CD8-positive, alpha-beta memory T cell (primary cell): ENCODE measurements at places on chromosomes 3 and 15. TPM values are rescaled to one million over a fixed set of nuclear protein-coding genes. Genes with fewer than 3 reads are reported as not detected.
A peak's percentile ranks its signal among the peaks of the same experiment; 100 is the strongest.

ERICH6 gene
- total RNA-seq: not detected

NANOGP8 gene
- not detected for total RNA-seq

CRABP1 gene
- total RNA-seq: not detected

TLR9 gene
- 0.16 TPM for total RNA-seq

FGF7 gene
- total RNA-seq: not detected

SECISBP2L gene
- total RNA-seq: 27.2 TPM

GRCh38 chr3:61936344-61936937, 375.1 kb downstream of the PTPRG start:
- H3K27me3 ChIP-seq: no peaks in the 10 kb centered on the region
- no peak for DNase-seq
- H3K4me1 ChIP-seq: no peaks in the 10 kb centered on the region

DNA sequence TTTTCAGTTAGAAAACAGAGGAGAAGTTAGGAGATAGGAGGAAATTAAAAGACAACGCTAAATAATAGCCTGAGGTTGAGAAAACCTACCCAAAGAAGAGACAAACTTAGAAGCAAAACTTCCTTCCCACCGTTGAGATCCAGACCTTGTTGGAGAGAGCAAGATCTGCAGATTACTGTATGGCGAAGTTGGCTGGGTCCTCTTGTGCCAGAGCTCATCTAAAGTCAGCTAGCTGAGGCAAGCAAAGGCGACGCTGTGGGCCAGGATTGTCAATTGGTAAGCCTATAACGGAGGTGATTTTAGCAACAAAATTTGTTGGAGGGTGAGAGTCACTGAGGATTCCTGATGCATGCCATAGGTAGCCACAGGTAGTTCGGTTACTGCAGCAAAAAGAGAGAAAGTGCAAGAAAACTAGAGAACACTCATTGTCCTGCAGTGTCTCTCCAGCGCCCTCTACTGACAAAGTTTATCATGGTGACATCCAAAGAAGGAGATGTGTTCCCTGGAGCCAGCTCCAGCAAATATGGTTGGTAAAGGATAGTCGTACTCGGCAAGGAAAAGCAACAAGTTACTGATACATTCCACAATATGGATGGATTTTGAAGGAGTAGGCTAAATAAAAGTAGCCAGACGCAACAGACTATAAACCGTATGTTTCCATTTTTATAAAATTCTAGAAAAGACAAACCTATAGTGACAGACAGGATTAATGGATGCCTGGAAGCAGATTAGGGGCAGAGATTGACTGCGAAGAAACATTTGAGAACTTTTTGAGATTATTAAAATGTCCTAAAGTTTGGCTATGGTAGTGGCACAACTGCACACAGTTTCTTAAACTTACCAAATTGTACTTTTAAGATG, 9.8 kb upstream of the OR5K4 start:
- no peak for DNase-seq
- H3K27me3 ChIP-seq: no peaks in the 10 kb centered on the region
- no peaks in the 10 kb centered on the region for H3K4me1 ChIP-seq
- no peak overlapping the region for H3K4me3 ChIP-seq
- H3K27ac ChIP-seq: no peak overlapping the region

- H3K36me3 ChIP-seq: peaks cover 12% of the 10 kb centered on the region
- H3K27me3 ChIP-seq: no peaks in the 10 kb centered on the region
- H3K27ac ChIP-seq: peak overlapping the region; percentile 80
- H3K4me3 ChIP-seq: peak overlapping the region; percentile 93
- no peak for DNase-seq
Measured at GRCh38 chr15:74906067-74906449, 593 bp downstream of the FAM219B start.

DNA sequence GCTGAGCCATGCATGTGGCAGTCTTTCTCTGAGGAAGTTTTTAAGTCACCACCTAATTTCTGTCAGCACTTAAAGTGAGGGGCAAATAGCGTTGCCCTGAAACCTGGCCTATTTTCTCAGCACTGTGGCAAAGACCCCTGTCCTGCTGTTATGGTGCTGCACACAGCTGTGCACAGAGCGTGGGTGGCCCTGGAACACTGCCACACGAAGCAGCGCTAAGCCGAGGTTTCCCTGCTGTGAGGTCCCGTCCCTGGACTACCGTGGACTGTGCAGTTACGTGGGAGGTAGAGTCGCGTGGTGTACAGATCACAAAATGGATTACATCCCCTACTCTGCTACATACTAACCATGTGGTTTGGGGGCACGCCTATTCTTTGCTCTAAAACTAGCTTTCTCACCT, 101.6 kb upstream of the NR2E3 start:
- DNase-seq: no peak
- no peak overlapping the region for H3K27ac ChIP-seq
- H3K4me1 ChIP-seq: no peaks in the 10 kb centered on the region

DNA sequence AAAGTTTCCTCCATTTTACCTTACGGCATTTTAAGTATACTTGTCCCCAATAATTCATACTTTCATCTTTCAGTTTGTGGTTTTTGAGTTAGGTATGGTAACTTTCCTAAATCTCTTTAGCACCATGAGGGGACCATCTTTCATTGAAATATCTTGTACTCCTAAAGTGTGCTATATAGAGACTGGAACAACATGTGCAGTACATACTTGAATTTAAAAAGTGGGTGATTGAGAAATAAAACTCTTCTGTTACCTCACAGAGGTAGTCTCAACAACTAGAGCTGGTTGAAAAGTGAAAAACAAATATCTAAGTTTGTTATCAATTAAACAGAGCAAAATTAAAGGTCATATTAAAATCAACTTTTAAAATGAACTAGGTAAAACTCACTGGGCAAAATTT, 423.1 kb downstream of the ROBO2 start:
- H3K36me3 ChIP-seq: no peaks in the 10 kb centered on the region
- no peak overlapping the region for H3K27ac ChIP-seq
- DNase-seq: no peak
- no peaks in the 10 kb centered on the region for H3K4me1 ChIP-seq
- no peaks in the 10 kb centered on the region for H3K27me3 ChIP-seq

DNA sequence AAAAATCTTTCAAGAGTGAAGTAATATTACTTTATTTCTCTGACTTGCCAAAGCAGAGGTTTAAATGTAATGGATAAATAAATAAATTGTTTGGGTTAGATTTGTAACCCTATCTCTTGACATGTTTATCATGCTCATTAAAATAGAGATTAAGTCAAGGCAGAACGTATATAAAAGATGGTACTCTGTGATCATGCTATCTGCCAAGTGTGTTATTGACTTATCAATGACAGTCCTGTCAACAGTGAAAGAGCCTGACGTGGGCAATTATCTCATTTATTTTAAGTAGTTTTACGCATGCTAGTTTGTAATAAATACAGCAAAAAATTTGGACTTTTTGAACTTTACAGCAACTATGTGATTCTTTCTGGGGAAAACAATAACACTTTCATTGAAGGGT, 43.7 kb downstream of the PROS1 start:
- no peak for DNase-seq
- H3K4me1 ChIP-seq: no peaks in the 10 kb centered on the region
- no peak overlapping the region for H3K4me3 ChIP-seq
- H3K27me3 ChIP-seq: no peaks in the 10 kb centered on the region

DNA sequence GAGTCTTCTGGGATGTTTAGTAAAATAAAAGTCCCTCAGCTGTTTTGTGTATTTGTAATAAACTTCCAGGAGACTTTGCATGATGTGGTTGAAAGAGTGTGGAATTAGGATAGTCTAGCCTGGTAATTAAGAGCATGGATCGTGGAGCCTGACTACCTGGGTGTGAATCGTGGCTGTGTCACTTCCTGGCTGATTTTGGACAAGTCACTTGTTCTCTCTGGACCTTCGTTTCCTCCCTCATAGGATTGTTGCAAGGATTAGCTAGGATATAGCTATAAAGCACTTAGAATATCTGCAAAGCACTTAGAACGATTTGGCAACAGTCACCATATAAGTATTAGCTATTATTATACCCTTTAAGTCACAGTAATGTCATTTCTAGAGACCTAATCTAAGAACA, 40.2 kb downstream of the SLMAP start:
- no peak overlapping the region for H3K4me3 ChIP-seq
- H3K27me3 ChIP-seq: no peaks in the 10 kb centered on the region
- no peaks in the 10 kb centered on the region for H3K4me1 ChIP-seq
- H3K36me3 ChIP-seq: no peaks in the 10 kb centered on the region
- H3K27ac ChIP-seq: no peak overlapping the region
- DNase-seq: no peak

DNA sequence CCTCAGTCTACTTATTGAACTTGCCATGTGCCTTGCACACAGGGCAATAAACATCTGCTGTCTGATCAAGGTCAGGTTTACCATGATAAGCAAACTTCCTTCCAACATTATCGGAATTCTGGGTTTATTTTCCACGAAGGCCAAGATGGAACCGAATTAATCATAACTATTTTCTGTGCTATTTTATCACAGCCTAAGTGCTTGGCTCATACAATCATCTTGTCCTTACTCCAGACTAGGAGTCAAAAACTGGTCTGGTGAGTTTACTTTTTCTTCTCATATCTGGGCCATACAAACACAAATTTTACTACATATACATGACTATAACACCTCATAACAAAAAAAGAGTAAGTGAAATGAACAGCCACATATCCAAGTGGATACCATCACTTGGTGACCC, 2.3 kb downstream of the FBN1 start:
- no peaks in the 10 kb centered on the region for H3K4me1 ChIP-seq
- no peak overlapping the region for H3K27ac ChIP-seq
- no peaks in the 10 kb centered on the region for H3K36me3 ChIP-seq
- DNase-seq: no peak
- H3K27me3 ChIP-seq: peaks cover 3% of the 10 kb centered on the region

DNA sequence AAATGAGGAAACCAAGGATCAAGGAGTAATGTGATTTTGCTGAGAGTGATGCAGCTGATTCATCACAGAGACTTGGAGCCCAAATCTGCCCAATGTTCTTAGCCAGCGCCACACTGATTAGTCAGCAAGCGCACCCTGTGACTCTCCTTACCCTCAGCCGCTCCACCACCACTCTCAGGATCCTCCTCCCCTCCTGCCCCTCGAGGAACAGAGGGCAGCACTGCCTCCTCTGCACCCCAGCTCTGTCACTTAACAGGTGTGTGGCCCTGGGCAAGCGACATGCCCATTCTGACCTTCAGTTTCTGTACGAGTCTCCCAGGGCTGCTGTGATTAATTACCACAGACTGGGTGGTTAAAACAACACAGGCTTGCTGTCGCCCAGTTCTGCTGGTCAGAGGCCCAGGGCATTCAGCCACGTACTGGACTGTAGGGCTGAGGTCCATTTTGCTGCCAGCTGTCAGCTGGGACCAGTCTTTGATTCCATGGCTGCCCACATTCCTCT, 36.1 kb upstream of the HRH1 start:
- H3K36me3 ChIP-seq: no peaks in the 10 kb centered on the region
- H3K27me3 ChIP-seq: no peaks in the 10 kb centered on the region
- no peak for DNase-seq

- H3K27me3 ChIP-seq: no peaks in the 10 kb centered on the region
- no peak for DNase-seq
- H3K36me3 ChIP-seq: no peaks in the 10 kb centered on the region
Measured at GRCh38 chr15:31433574-31433973, 106.9 kb downstream of the KLF13 start.

GRCh38 chr3:40763807-40764206, 239.0 kb downstream of the ZNF621 start:
- no peaks in the 10 kb centered on the region for H3K4me1 ChIP-seq
- H3K27me3 ChIP-seq: no peaks in the 10 kb centered on the region
- no peaks in the 10 kb centered on the region for H3K36me3 ChIP-seq
- no peak for DNase-seq
- H3K27ac ChIP-seq: no peak overlapping the region

- no peak overlapping the region for H3K4me3 ChIP-seq
- DNase-seq: no peak
- no peak overlapping the region for H3K27ac ChIP-seq
- H3K27me3 ChIP-seq: no peaks in the 10 kb centered on the region
- no peaks in the 10 kb centered on the region for H3K36me3 ChIP-seq
Measured at GRCh38 chr15:75225951-75226732, 24.5 kb downstream of the C15orf39 start.

DNA sequence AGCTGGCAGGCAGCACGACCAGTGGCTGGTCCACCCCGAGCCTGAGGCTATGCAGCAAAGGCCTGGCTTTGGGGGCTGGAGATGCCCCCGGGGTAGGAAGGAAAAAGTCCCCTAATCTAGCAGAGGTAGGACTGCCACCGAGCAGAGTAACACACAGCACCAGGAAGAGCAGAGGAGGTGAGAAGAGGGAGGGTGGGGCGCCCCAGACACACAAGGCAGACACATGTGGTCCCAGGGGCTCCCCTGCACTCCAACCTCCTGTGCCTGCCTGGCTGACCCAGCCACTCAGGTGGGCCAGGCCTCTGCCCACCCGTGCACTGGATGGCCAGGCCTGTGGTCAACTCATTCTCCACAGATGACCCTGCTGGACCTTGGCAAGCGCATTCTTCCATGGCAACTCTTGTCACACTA, 112.4 kb downstream of the ADCY5 start:
- no peak overlapping the region for H3K27ac ChIP-seq
- no peaks in the 10 kb centered on the region for H3K36me3 ChIP-seq
- no peak for DNase-seq
- H3K4me1 ChIP-seq: no peaks in the 10 kb centered on the region

DNA sequence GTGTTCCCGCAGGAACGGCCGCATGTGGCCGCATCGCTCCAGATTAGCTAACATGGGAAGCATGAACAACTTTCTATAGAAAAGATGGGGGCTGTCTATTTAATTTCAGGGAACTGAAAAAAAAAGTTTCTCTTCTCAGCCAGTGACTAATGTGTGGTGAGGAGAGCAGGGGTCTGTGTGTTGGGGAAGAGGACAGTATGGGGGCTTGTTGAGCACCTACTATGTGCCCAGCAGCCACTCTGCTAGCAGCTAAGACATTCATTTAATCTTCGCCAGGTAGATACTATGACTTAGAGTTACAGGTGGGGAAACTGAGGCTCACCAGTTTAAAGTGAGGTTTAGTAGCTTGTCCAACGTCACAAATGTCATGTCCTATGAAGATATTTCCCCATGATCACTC, 56.6 kb downstream of the MGLL start:
- no peak overlapping the region for H3K4me3 ChIP-seq
- no peak overlapping the region for H3K27ac ChIP-seq
- no peaks in the 10 kb centered on the region for H3K27me3 ChIP-seq
- no peak for DNase-seq
- no peaks in the 10 kb centered on the region for H3K36me3 ChIP-seq
- no peaks in the 10 kb centered on the region for H3K4me1 ChIP-seq

DNA sequence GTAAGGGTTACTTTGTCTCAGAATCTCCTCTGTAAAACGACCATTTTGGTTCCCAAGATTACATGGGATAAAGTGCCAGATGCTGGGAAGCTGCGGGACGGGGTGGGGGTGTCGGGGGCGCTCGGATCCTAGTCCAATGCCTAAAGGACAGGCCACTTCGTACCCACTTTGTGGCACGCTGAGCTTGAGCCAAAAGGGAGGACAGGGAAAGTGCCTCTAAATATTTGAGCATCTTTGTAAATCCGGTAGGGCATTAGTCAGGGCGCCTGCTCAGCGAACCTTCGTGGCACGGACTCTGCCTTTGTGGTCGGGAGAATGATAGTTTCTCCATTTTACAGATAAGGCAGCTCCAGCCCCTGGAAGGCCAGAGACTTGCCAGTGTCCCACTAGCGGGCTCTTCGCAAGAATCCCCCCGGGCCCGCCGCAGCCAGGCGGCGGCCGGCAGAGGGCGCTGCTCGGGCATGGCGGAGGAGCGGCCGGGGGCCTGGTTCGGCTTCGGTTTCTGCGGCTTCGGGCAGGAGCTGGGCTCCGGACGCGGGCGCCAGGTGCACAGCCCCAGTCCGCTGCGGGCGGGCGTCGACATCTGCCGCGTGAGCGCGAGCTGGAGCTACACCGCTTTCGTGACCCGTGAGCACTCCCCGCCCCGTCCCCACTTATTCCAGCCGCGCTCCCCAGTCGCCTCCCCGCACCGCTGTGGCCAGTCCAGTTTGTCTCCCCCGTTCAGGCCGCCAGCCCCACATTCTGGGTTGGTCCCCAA, 1.8 kb downstream of the RCCD1 start:
- H3K4me3 ChIP-seq: no peak overlapping the region
- H3K36me3 ChIP-seq: no peaks in the 10 kb centered on the region
- peak; percentile 36 for DNase-seq
- no peaks in the 10 kb centered on the region for H3K27me3 ChIP-seq
- H3K4me1 ChIP-seq: peaks cover 14% of the 10 kb centered on the region
